AG10803 (cell line): ENCODE measurements at places on chromosomes 3 and 15.

- no peak for DNase-seq
Measured at GRCh38 chr3:142609136-142609535, 12.9 kb downstream of the PLS1 start.

DNA sequence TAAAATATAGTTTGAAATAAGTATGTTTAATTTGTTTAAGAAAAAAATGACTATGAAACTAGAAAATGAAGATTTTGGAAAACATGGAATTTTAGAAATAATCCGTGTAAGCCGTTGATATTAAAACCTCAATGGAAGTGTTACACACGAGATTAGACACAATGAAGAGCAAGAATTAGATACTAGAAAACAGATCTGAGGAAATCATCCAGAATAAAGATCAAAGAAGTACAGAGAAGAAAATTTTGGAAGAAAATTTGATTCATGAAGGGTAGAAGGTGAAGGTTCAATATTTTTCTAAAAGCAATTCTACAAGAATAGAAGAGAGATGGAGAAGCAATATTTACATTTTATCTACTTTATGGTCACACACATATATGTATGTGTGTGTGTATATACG is 52.5 kb upstream of the SATB1 start:
- no peak for DNase-seq

GRCh38 chr15:61796056-61796455 is 264.2 kb downstream of the VPS13C start:
- peak; percentile 67 for DNase-seq

DNA sequence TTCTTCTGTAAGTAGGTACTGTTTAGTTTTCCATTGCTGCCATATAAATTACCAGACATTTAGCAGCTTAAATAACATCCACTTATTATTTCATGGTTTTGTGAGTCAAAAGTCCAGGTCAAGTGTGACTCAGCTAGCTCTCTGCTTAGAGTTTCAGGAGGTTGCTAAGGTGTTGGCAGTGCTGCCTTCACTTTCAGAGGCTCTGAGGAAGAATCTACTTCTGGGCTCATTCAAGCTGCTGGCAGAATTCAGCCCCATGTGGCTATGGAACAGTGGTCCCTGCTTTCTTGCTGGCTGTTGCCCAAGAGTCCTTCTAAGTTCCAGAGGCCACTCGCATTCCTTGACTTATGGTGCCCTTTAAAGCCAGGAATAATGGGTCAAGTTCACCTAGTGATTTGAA is 4.5 kb downstream of the CFAP44 start:
- peak; percentile 40 for DNase-seq

DNA sequence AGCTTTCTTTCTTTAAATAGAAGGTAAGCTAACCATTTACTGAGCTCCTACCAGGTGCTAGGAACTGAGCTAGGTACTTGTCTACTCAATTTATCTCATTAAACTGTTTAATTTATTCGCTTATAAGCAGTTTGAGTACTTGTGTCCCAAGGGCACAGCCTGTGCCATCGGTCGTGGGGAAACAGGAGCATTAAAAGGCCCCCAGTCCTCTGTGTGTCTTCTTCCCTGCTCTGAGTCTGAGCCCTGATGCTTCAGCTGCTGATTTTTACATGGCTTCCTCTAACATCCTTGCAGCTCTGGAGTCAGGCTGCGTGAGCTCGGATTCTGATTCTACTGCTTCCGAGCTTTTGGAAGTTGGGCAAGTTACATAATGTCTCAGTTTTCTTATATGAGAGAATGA is 239.5 kb downstream of the EDEM1 start:
- DNase-seq: no peak

DNA sequence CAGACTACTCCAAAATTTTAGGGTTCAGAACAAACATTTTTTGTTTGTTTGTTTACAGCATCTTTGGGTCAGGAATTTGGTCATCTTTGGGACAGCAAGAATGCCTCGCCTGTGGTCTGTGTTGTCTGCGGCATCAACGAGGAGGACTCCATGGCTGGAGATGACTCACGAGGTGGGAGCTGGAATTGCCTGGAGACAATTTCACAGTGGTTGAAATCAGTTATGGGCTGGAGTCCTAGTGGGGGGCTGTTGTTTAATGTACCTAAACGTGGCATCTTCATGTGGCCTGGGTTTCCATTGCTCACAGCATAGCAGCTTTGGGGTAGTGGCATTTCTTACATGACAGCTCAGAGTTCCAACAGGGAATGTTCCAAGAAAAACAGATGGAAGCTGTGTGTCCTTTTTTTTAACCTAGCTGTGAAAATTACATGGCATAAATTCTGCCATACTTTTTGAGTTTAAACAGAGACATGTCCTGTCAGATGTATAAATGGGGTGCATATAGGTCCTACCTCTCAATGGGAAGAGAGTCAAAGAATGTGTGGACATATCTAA is 507.3 kb upstream of the CBLB start:
- DNase-seq: peak; percentile 4

DNA sequence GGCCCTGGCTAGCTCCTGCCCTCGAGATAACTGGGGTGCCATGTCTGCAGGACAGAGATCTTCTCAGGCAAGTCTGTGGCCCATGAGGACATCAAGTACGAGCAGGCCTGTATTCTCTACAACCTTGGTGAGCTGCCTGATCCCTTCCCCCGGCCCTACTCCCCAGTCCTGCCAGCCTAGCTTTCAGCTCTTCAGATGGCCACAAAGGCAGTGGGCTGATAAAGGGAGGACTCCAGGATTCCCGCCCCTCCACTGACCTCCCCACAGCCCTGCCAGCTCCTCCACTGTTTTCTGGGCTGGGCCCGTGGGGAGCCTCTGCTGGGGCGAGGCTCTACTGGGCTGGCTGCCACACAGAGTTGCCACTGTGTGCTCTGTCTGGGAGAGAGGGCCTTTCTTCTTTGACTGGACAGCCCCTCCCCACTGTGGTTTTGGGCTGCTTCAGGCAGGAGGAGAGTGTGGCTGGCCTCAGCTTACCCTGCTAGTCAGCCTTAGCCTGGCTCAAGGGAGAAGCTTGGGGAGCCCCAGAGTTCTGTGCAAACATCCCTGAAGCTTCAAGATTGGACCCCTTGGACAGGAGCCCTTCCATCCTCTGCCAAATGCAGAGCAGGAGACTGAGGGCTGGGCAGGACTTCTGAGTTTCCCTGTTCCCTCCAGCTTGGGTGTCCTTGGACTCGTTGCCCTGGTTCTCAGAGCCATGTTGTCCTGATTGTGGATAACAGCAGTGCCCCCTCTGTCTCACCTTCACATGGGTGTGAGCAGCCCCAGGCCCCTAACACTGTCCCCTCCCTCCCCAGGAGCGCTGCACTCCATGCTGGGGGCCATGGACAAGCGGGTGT is 24.4 kb downstream of the PTPN23 start:
- DNase-seq: peak; percentile 42

- DNase-seq: no peak
Measured at GRCh38 chr3:187978433-187979011, 175.4 kb upstream of the LPP start.

- DNase-seq: no peak
Measured at GRCh38 chr15:83498801-83499200, 51.7 kb downstream of the SH3GL3 start.

DNA sequence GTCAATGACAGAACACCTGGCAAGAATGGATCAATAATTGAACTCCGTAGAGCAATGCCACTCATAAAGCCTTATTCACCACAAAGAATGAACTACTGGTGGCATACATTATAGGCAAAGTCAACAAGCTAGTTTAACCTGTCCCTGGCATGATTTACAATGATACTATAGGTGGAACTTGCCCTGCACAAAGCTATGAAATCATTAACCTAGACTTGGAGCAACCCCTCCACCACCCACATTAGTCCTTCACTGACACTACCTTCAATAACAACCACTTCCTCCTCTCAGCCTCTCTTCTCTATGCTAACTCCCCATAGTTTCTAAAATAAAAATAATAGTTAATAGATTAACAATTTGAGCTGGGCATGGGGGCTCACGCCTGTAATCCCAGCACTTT is 54.4 kb downstream of the ACAP2 start:
- DNase-seq: no peak

GRCh38 chr3:62051506-62051905 is 321.8 kb downstream of the FEZF2 start:
- DNase-seq: peak; percentile 11

GRCh38 chr3:71513081-71513480 is 70.4 kb downstream of the FOXP1 start:
- DNase-seq: no peak

DNA sequence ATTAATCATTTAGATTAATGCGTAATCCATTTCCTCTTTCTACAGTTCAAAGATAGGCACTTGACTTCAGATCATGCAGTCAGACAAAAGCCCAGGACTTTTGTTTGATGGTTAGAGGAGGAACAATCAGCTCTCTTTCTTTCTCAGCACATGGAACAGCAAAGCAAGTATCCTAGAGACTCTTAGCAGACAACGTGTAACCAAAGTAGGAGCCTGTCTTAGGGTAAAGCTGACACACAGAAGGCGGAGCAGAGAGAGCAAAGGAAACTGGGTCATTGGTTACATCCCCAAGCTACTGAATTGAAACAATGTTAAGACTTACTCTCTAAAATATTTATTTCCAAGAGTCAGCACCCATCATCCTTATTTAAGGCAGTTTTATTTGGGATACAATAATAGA is 110.0 kb upstream of the HES1 start:
- DNase-seq: no peak
